ENCODE measurements at places on chromosomes 2 and 18.
A peak's percentile ranks its signal among the peaks of the same experiment; 100 is the strongest.

- DNase-seq, result no peak
Measured at GRCh38 chr2:139529080-139529479, 748.9 kb upstream of the NXPH2 start.

- no peak for DNase-seq
Measured at GRCh38 chr2:241639385-241639784, 1.9 kb downstream of the ATG4B start.

- DNase-seq, result peak; percentile 22
Measured at GRCh38 chr2:46615986-46616485, 136.7 kb downstream of the TMEM247 start.

DNA sequence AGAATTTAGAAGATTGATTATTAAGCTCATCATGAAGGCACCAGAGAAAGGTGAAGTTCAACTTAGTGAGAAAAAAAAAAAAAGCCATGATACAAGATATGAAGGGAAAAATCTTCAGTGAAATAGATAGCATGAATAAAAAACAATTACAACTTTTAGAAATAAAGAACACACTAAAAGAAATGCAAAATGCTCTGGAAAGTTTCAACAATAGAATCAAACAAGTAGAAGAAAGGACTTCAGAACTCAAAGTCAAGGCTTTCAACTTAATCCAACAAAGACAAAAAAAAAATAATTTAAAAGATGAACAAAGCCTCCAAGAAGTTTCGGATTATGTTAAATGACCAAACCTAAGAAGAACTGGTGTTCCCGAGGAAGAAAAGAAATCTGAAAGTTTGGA lies 105.5 kb downstream of the GRB14 start:
- DNase-seq, result no peak

DNA sequence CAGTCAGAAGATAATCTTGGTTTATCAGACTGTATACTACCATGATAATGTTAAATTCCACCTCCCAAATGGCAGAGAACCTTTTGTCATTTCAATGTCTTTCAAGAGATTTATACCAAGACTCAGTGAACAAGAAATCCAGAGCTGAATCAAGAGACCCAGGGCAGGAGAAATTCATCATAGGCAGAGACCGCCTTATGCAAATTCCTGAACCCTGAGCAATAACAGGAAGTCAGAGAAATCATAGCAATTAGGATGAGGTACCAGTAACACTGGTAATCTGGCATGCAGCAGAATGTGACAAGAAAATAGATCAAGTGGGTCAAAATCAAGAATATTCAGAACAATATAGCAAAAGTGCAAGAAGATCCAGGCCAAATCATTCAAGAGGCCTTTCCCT lies 412.4 kb upstream of the LRATD1 start:
- DNase-seq, result no peak

- no peak for DNase-seq
Measured at GRCh38 chr2:168901003-168901402, at the start of gene G6PC2. G6PC2 (plus strand) TSS chr2:168901291; CDS start chr2:168901332, 41 bp downstream.

GRCh38 chr2:34291076-34291475 lies 692.0 kb upstream of the FAM98A start:
- DNase-seq, result no peak

- no peak for DNase-seq
Measured at GRCh38 chr2:226011716-226012450, 612.4 kb downstream of the NYAP2 start.

- no peak for DNase-seq
Measured at GRCh38 chr18:1840878-1841277, 730.4 kb downstream of the METTL4 start.

DNA sequence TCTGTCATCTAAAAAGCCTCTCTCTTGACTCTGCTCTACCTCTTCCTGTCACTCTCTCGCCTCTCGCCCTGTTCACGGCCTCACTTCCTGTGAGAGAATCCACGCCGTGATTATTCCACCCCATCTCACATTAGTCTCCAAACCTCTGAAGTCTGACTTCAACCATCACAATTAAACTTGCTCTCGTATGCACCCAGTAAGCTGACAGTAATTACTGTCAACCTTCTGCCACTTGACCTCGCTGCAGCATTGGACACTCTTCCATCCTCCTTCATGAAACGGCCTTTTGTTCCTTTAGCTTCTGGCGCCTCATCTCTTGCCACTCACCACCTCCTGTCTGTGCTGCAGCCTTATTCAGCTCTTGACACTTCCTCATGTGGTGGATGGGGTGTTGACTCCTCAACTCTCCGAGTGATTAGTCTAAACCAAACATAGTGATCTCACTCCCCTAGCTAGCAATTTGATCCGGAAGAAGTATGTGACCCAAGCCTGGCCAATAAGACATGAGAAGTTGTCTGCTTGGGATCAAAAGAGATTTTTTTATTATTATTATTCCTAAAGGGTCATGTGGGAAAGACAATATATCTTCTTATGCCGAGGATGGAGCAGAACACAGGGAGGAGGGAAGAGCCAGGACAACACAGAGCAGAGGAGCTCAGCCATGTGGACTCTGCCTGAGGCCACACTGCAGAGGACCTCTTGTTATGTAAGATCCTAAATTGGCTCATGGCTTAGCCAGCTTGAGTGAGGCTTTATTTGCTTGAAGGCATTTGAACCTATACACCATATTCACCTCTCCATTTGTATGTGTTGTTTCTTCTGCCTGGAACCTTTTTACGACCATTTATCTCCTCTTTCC lies 38.4 kb upstream of the MYO1B start:
- no peak for DNase-seq
